ENCODE measurements at places on chromosomes 7 and 10.

DNA sequence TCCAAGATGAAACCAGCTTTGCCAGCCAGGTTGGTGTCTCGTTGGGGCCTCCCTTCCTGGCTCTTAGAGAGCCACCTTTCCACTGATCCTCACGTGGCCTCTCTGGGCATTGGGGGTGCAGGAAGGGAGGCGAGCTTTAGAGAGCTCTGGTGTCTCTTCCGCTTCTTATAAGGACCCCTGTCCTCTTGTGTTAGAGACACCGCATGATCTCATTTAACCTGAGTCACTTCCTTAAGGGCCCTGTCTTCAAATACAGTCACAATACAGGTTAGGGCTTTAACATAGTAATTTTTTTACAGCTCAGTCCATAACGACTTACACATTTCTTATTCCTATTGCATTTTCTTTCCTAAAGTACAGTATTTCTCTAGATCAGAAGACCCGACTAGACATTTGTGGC is 535.8 kb downstream of the SDK1 start:
- no peak for DNase-seq

DNA sequence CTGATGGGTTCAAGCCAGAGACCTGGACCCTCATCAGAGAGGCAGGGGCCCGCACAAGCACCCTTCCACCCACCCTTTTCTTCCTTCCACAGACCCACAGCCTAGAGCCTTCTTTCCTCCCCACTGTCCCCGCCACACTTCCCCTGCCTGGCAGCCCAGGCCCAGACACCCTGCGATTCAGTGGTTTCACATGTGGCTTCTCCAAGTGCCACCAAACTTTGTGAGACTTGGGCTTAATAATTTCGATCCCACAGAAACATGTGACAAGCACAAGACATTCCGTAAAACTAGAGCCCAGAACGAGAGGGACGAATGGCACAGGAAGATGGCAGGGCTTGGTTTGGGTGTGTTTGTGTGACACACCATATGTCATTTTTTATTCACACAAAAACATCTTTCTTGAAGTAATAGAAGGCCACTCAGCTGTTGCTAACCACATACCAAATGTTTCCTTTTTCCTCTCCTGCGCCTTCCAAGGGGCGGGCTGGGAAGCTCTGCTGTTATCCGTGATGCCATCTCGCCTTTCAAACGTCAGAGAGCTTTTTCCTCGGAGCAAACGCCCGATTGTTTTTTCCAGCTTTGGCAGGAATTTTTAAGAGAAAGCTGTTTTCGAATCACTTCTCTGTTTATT is 162.9 kb downstream of the GRK5 start:
- no peak for DNase-seq

- DNase-seq = peak; percentile 13
Observed at GRCh38 chr10:74500026-74500704, 326.2 kb upstream of the KAT6B start.

DNA sequence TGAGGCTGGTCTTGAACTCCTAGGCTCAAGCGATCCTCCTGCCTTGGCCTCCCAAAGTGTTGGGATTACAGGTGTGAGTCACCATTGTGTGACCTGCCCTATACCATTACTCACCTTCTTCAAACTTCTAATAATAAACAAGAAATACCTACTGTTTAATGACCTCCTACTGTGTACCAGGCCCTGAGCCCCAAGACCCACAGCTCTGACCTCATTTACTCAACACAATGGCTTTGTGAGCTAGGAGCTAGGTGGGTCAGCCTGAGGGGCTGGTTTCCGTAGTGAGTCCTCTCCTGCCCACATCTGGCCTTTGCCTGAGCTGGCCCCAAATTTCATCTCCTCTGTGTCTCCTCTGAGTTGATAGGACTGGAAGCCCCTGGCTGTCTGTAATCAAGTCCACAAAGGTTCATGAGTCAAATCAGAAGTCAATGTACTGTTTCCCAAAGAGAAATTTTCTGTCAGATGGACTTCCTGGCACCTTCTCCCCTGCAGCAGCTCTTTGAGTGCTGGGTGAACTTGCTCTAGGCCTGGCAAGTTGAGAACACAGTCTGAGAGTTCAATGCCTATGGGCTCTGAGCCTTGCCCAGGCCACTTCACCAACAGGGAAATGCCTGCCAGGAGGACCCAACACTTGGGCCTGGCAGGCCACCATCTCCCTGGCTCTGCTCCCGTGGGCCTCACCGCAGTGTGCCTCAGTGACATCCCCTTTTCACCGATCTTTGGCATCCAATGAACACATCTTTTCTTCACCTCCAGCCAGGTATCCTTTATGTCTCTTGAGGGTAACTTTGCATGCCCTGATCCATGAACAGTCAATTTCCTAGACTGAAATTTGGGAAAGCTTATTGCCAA is 24.0 kb downstream of the NEURL1 start:
- no peak for DNase-seq

GRCh38 chr7:17062151-17063044 is 180.6 kb upstream of the AGR3 start:
- DNase-seq = no peak

GRCh38 chr7:129843365-129843898 is 109.3 kb downstream of the UBE2H start:
- DNase-seq = no peak

- DNase-seq = no peak
Observed at GRCh38 chr7:158077934-158078910, 509.4 kb downstream of the PTPRN2 start.

DNA sequence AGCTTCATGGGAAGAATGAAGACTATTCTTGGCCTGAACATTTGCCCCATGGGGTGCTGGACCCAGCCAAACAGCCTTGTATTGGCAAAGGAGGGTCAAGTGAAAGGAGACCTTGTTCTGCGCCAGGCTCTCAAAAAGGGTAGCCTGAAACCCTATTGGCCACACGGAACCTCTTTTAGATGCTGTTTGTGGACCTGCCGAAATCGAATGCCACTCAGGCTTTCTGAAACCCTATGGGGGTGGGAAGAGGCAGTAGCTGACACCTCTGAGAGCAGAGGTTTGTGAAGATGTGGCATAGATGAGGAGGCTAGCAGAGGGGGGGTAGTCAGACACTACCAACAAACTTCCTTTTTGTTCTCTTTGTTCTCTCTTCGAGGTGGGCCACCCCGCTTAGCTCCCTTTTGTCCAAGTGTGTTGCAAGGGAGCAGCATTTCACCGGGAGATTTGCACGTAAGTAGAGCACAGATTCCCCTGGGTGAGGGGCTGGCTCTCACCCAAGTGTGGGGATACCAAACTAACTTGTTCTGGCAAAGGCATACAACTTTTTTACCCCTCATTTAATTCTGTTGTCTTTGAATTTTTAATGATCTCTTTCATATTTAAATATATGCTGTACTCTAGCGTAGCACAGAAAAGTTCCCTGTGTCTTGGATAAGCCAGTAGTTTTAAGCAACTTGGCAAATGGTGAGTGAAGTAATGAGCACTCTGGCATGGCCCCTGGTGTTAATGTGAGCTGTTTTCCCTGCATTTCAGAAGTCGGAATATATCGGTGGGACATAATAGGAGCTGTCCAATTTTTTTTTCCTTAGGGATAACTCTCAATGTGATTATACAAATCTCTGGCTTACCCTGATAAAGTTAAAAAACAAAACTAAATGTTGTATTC is 107.7 kb downstream of the SEPTIN7 start:
- DNase-seq = no peak

Measured in stimulated activated CD4-positive, alpha-beta T cell treated with anti-CD3 and anti-CD28 coated beads, Interleukin-15, amount 100 ng/mL, for 24 hours (primary cell).